ENCODE measurements at places on chromosomes 11 and 22.

GRCh38 chr11:95939091-95939490 lies 15.2 kb upstream of the MTMR2 start:
- no peak for DNase-seq

DNA sequence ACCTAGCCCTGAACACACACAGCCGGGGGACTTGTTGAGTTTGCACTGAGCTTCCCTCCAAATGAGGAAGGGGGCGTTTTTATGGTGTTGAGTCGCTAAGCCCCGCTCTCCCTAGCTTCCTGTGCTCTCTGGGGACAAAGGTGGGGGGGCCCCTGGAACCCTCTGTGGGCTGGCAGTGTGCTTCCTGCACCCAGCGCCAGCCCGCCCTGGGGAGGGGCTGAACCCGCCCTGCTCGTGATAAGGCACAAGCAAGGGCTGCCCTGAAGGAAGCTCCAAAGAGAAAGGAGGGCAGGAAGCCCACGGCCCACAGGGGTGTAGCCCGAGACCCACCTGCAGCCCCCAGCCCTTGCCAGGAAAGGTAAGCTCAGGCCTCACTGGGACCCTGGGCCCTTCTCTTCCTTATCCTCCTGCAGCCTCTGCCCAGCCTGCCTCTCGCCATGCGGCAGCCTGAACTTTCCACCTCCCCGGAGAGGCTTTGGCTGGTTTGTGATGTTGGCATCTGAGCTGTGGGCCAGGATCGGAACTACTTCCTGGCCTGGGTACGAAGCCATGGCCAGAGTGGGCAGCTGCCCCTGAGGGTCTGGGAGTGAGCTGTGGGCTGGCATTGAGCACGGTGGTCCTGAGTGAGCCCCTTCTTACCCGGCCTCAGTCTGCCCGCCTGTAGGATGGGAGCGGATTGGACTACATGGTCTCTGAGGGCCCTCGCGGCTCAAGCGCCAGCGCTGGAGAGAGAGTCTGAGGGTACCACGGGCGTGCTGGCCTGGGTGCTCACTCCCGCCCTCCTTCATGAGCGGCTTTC lies at the start of gene FERMT3:
Gene FERMT3 (plus strand): TSS at position 265 of the 799 bp plus-strand sequence. CDS start 644 bp downstream, outside the sequence.
- DNase-seq = no peak

GRCh38 chr11:3046641-3047040 lies 10.6 kb downstream of the CARS1 start:
- no peak for DNase-seq

GRCh38 chr22:37659897-37660708 lies 1.6 kb downstream of the PDXP start:
- DNase-seq = no peak

GRCh38 chr11:18171377-18172000 lies 1.1 kb upstream of the MRGPRX4 start:
- no peak for DNase-seq

DNA sequence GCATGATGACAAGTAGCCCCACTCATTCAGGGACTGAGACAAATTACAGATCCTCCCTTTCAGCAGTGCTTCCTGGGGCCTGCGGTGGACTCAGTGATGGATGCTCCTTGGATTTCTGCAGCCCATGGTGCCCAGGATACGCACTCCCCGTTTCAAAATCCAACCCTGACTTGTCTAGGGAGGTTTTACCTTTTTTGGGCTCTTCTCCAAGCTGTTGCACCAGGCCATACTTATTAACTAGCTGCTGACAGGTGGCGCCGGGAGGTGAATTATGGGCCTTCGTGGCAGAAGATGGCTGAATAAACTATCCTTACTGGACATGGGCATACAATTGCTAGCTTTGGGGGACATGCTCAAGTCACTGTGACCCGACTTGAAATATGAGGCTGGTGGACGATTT lies 324.3 kb upstream of the SYN3 start:
- DNase-seq = no peak

- DNase-seq = no peak
Observed at GRCh38 chr22:44748524-44748923, 3.9 kb upstream of the ARHGAP8 start.

- DNase-seq = no peak
Observed at GRCh38 chr22:23283591-23284503, 103.5 kb downstream of the BCR start.

- DNase-seq = no peak
Observed at GRCh38 chr22:49748514-49748913, 79.2 kb downstream of the BRD1 start.

- DNase-seq = no peak
Observed at GRCh38 chr11:95269036-95269819, 38.2 kb upstream of the SESN3 start.

GRCh38 chr11:126476266-126476924 lies 120.9 kb downstream of the ST3GAL4 start:
- DNase-seq = no peak

- no peak for DNase-seq
Observed at GRCh38 chr11:73743045-73743444, 17.8 kb downstream of the RAB6A start.

DNA sequence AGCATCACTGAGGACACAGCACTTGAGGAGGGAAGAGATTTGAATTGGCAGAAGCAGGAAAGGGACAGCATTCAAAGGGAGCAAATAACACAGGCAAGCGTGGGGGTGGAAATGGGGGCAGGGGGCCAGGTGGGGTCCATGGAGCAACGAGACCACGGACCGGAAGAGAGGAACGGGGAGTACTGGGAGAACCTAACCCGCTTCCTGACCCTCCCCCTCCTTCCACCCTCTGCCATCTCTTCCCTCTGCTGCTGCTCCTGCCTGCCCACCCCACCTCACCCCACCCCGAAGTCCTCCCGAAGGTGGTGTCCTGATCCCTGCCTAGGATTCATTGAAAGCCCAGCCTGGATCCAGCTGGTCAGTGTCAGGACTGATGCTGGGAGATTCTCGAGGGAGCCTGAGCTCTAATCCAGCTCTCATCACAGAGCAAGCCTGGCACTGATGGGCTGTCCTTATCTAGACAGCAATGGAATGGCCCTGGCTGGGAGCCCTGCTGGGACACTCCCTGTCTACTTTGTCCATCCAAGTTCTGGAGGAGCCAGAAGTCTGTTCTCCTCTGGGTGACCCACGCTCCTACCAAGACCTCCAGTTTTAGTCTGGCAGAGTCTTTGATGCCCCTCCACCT lies 105.0 kb downstream of the TRIM29 start:
- no peak for DNase-seq

- DNase-seq = no peak
Observed at GRCh38 chr11:10409207-10409661, 45.8 kb upstream of the AMPD3 start.

- DNase-seq = no peak
Observed at GRCh38 chr22:42949159-42949558, 65.8 kb downstream of the PACSIN2 start.
